ENCODE measurements at places on chromosomes 5 and 9. TPM values are rescaled to one million over a fixed set of nuclear protein-coding genes. Genes with fewer than 3 reads are reported as not detected.

The TUSC1 gene
- 23.7 TPM for total RNA-seq

The RGMB gene
- 70.9 TPM for total RNA-seq

GRCh38 chr5:74767579-74767913 is 497 bp downstream of the NSA2 start:
- DNase-seq = peak; percentile 19

The TRAF2 gene
- total RNA-seq = 15.0 TPM

The IL4 gene
- total RNA-seq = not detected

The BNC2 gene
- 4.0 TPM for total RNA-seq

DNA sequence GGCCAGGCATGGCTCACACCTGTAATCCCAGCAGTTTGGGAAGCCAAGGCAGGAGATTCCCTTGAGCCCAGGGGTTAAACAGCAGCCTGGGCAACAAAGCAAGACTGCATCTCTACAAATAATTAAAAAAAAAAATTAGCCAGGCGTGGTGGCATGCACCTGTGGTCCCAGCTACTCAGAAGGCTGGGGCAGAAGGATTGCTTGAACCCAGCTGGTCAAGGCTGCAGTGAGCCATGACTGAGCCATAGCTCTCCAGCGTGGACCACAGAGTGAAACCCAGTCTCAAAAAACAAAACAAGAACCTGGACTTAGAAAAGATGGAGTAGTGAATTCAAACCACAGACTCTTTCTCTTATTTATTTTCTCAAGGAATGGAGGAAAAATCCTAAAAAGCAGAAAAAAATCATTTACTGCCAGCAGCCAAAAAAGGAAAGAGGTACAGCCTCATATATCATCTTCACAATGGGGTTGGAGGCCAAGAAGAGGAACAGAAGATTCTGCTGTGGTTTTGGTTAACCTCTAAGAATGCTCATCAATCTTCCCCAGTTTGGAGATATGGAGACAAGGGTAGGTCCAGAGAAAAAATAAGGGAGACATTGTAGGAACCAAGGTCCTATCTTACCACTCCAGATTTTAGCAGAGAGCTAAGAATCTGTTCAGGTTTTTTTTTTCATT is 40.0 kb upstream of the MYO10 start:
- DNase-seq = peak; percentile 21

DNA sequence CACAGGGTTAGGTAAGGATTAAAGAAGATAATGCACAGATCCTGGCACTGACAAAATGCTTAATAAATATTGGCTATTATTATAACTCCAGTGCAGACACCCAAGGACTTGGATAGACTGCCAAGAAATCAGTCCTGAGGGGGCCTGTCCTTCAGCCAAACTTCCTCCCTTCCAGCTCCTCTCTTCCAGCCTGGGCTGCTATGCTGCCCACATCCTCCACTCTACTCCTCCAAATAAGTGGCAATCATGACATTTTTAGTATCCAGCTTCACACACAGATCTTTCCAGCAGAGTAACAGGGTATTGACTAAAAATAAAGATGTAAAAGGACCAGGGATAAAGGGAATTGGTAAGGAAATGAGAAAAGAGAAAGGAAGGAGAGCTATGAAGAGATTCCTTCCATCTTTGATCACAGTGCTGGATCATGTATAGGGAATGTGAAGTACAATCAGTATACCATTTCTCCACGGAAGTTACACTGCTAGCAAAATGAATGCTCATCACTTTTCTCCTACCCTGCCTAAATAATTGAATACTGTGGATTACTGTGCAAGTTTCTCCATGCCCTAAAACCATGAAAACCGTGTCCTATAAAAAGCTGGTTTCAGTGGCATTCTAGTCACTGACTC is 136.0 kb upstream of the OSMR start:
- no peak for DNase-seq

The POLR1E gene
- 26.4 TPM for total RNA-seq

The PCDHB7 gene
- total RNA-seq = 0.51 TPM

The SEC61B gene
- 77.6 TPM for total RNA-seq

The SPATA31A3 gene
- not detected for total RNA-seq

Data from lower leg skin (tissue), 4 donors.